ENCODE measurements at places on chromosomes 3 and 15.

- DNase-seq = no peak
These were observed 30.8 kb upstream of the RPN1 start for GRCh38 chr3:128681369-128681829.

DNA sequence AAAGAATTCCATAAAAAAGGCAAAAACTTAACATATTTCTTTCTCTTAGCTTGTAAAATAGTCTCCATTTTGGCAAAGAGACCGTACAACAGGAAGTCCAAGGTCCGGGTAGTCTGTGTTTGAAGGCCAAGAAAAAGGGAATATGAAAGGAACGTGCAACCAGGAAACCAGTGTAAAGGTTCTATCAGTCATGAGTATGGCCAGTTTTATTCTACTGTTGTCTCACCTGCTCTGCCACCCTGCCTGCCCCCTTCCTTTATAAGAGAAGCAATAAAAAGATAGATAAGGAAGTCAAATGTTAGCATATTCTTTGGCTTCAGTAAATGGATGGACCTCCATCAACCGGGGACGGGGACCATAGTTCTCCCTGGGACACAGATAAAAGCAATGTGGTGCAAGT lies 370.6 kb upstream of the ROBO2 start:
- no peak for DNase-seq

DNA sequence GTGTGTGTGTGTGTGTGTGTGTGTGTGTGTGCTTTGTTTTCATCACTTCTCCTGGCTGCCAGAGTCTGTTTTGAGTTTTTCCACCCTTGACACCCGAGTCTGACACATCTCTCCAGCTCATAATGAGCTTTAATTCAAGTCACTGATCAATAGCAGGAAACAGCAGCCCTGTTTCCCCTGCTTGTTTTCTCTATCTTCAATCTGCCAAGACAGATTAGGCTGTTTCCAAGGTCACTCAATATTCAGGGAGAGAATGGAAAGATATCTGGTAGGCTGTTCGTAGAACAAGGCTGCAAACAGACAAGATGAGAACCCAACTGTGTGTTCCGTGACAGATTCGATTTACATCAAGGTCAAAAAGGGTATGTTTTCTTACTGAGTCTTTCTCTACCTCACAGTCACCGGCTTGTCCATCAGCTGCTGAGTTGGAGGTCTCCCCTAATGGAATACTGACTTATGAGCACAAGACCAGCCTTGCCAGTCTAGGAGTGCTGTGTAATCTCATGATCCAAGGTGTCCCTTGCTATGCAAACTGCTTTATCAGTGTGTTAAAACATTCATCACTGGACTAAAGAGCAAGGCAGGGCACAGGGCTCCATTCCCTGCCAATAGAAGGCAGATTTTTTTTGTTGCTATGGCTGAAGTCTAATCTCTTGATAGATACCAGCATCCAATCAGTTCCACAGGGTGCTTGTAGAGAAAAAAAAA lies 187.9 kb upstream of the LMCD1 start:
- DNase-seq = no peak

DNA sequence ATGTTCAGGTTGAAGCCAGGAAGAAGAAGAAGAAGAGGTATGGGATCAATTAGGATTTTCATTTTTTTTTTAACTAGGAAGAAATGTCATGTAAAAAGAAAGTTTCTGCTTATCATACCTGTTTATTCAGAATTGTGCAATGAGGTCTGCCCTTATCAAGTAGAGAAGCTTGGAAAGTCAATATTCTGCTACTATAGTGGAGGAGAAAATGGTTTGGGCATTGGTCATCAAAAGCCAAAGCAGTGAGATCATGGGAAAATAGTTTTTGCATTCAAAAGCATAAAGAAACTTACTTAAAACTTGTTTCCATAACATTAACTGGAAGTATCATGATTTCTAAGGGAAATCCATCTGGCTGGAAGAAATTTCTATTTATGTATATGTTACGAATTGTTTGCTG lies 1239.2 kb downstream of the NSUN3 start:
- no peak for DNase-seq

DNA sequence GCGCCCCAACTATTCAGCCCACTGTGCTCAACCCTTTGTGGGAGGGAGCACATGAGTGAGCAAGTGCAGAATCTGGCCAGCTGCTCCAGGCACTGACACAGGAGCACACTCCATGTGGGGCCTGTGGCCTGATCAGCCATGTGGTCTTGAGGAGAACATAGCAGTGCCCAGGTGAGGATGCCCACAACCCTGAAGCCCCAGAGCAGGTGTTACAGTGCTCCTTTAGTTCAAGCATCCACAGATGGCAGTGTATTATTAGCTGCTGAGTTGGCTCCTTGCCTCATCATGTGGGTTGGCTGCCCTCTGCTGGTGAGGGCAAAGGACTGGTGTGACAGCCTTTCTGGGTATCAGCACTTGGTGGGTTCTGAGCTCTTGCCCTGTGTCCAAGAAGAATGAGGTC lies 1588.2 kb downstream of the SI start:
- DNase-seq = peak; percentile 94

DNA sequence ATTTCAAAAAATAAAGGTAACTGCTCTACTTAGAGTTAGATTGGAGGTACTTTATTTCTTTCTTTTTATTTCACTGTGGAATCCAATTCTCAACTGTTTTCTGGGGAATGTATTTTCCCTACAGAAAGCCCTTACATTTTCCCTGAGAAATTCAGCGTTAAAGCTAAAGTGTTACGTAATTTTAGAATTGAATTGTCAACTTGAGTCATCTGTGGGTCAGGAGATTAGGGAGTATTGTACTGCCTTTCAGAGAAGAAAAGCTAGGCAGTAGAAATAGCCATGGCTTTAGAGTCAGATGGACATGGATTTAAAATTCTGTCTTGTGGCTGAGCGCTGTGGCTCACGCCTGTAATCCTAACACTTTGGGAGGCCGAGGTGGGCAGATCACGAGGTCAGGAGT lies 728.6 kb downstream of the ROBO1 start:
- no peak for DNase-seq

DNA sequence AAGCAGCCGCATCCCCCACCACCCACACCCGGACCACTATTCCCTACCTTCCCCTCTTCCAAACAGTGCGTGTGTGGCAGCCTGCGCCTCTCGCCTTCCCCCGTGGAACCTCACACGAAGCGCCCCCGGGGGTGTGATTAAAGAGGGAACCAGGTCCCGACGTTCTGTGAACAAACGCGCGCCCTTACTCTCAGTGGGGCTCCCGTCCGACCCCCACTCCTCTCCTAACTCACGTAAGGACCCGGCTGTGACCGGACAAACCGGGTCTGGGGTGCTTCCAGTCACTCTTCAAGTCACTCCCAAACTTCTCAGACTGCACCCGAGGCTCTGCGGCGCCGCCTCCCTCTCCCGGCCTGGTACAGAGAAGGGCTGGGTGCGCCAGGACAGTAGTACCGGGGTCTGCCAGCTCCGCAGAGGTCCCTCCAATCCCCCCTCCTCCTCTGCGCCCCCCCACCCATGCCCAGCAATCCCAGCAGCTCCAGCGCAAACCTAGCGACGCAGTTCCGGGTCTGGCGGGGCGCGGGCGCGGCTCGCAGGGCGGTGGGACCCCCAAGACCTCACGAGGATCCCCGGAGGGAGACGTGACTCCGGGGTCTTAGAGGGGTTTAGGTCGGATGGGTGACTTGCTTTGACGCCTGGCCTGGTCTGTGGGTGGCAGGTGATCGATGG lies 574 bp downstream of the DUOXA1 start:
- DNase-seq = no peak

GRCh38 chr15:34754171-34754601 lies 612 bp downstream of the GJD2 start:
- DNase-seq = peak; percentile 68

DNA sequence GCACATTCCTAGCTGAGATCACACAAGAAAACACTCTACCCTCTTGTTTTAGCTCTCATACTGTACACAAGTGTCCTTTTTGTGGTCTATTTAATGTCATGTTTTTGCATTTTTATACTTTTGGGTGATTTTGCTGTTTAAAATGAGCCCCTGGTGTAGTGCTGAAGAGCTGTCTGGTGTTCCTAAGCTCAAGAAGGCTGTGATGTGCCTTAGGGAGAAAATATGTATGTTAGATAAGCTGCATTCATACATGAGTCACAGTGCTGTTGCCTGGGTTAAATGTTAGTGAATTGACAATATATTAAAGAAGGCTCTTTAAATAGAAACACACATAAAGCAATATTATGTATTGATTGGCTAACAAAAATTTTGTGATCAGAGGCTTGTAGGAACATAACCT lies 387.4 kb upstream of the C2CD4B start:
- DNase-seq = no peak

DNA sequence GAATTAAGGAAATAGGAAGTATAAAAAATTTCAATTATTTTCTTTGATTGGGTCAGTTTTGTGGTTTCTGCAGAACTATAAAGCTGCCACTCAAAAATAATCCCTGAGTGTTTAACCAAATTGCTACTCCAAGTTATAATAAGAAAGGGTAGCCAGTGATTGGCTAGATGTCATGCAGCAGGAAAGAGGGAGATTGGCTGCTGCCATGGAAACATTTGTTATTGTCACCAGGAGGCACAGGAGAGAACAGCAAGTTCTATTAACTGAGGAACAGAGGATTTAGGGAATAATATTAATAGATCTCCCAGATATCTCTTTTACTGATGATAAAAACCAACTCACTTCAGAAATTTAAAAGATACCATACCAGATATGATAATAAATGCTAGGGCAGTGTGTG lies 42.6 kb downstream of the CLDN1 start:
- no peak for DNase-seq

- DNase-seq = no peak
These were observed 12.4 kb upstream of the AADACL2 start for GRCh38 chr3:151721294-151721693.

- no peak for DNase-seq
These were observed 57.3 kb downstream of the PLXNA1 start for GRCh38 chr3:127040216-127040615.

- no peak for DNase-seq
These were observed 190.9 kb downstream of the NR2F2 start for GRCh38 chr15:96521386-96521785.

DNA sequence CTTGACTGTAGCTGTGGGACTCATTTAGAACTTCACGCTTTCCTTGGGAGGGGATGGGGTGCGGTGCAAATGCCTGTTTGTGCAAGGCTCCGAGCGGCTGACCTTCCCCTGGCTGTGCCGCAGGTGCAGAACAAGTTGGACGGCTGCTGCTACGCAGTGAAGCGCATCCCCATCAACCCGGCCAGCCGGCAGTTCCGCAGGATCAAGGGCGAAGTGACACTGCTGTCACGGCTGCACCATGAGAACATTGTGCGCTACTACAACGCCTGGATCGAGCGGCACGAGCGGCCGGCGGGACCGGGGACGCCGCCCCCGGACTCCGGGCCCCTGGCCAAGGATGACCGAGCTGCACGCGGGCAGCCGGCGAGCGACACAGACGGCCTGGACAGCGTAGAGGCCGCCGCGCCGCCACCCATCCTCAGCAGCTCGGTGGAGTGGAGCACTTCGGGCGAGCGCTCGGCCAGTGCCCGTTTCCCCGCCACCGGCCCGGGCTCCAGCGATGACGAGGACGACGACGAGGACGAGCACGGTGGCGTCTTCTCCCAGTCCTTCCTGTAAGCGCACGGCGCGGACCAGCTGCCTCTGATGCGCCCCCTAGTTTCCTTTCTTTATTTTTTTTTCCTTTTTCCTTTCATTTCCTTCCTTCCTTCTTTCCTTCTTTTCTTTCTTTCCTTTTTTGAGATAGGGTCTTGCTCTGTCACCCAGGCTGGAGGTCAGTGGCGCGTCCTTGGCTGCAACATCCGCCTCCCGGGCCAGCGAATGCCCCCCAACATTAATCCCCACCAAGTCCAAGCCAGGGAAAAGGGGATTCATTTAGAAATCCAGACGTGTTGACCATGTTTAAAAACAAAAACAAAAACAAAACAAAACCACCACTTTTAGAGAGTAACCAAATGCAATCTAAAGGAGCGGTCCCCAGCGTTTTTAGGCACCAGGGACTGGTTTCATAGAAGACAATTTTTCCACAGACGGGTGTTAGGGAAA lies 42.7 kb downstream of the EIF2AK4 start:
- no peak for DNase-seq

DNA sequence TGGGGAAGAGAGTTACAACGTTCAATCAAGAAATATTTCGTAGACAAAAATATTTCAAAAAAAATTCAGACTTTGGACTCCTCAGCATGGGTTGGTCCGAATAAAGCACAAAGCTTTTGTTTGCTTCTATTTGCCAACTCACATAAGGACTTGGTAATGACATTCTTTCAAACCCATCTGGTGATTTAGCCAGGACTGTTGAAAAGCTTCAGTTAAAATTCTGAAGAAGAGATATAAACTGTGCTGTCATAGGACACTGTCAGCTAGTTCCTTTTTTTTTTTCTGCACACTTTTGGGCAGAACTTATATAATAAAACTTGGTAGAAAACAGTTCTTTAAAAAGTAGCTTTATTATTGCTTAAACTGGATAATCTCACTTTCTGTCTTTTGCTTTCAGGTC lies 660.8 kb upstream of the SGO1 start:
- peak; percentile 2 for DNase-seq

DNA sequence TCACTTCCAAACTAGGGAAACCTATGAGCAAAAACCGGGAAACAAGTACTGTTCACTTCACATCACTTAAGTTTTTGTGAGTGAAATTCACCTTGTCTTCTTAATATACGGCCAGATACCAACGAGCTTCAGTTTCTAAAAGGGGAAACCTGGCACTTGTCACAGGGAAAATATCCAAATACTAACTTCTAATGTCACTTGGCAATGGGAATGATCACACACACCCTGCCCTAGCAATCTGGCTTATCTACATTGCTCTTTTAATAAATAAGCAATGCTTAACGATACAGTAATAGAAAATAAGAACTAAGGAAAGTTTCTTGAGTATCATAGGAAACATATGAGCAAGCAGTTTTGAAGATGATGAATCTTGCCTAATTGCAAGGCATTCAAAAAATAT lies 34.6 kb upstream of the PLOD2 start:
- no peak for DNase-seq

DNA sequence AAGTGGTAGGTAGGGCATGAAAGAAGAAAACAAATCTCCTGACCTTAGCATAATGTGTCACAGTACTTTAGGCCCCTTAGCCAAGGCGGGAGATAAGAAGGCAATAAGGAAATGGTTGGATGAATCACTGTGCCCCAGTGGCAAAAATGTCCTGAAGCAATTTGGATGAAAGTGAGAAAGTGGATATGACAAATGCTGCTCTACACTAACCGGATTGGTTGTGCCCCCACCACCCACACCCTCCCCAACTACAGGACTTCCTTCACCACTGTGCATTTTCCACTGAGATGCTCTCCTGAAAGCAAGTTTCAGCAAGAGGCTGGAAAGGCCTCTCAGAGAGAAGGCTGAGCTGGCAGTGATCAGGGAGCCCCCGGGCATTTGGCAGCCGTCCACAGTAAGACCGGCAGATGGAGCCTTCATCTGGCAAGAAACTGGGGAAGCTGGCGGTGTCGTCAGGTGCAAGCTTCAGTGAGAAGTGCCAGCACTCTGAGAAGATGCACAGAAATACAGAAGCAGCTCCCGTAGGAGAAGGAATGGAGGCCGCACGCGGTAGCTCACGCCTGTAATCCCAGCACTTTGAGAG lies 63.8 kb downstream of the ATP1B3 start:
- peak; percentile 79 for DNase-seq

DNA sequence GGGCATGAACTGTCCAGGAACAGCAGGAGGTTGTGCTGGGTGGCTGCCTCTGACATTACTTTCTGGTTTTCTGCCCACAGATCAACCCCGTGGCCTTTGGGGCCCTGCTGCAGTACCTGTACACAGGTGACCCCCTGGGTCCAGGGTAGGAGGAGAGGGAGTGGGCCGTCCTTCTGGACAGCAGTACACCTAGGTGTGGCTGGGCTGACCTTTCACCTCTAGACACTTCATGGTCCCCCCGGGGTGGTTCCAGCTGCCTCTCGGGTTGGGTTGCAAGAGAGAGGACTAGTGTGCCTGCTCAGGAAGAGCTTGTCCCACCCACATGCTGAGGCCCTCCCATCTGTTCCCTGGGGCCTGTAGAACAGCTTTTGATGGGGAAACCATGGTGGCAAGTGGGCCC lies 3.7 kb downstream of the ABTB1 start:
- peak; percentile 60 for DNase-seq

All from NCI-H524 (cell line).